Muscle of leg (tissue), 16 donors: ENCODE measurements at places on chromosomes 5 and 9.

GRCh38 chr9:137031904-137032640 is at the start of gene FUT7:
TSS of gene FUT7 (minus strand) at chr9:137032088. CDS start at chr9:137031991, 97 bp downstream.
- DNase-seq, result no peak

- no peak for DNase-seq
Observed at GRCh38 chr5:144247131-144247530, 76.5 kb downstream of the KCTD16 start.

GRCh38 chr9:116345817-116346216 is 192.2 kb downstream of the PAPPA start:
- DNase-seq, result peak; percentile 48

GRCh38 chr5:59517926-59518585 is 375.5 kb downstream of the PDE4D start:
- DNase-seq, result peak; percentile 48

- DNase-seq, result peak; percentile 53
Observed at GRCh38 chr5:40834391-40834848, 602 bp downstream of the RPL37 start.

DNA sequence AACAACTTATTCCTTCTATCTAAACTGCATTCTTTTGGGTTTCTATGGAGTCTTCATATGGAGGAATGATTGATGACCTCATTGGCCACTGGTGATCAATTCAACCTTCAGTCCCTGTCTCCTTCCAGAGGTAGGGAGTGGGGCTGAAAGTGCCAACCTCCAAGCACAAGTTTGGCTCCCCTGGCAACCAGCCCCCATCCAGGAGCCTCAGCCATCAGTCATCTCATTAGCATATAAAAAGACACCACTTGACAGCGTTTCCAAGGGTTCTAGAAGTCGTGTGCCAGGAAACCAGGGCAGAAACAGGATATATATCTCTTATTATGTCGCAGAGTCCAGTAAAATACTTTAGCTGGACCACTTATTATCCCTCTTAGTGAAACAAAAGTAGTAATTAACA is 9.8 kb downstream of the SLC31A2 start:
- no peak for DNase-seq

GRCh38 chr5:15776346-15776745 is 276.4 kb downstream of the FBXL7 start:
- no peak for DNase-seq

DNA sequence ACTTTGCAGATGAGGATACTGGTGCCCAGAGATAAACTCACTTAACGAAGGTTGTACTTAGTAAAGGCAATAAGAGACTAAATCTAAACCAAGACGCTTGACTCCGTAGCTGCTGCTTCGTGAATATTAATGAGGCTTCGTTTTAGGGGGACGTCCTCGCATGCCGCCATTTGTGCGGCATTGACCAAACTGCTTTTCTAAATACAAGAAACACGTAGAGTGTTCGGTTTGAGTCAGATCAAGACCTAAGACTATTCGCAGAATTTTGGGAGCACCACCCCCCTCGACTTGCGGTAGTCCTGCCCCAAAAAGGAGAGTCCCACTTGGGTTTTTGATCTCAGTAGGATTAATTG is 1.1 kb downstream of the NPM1 start:
- no peak for DNase-seq

DNA sequence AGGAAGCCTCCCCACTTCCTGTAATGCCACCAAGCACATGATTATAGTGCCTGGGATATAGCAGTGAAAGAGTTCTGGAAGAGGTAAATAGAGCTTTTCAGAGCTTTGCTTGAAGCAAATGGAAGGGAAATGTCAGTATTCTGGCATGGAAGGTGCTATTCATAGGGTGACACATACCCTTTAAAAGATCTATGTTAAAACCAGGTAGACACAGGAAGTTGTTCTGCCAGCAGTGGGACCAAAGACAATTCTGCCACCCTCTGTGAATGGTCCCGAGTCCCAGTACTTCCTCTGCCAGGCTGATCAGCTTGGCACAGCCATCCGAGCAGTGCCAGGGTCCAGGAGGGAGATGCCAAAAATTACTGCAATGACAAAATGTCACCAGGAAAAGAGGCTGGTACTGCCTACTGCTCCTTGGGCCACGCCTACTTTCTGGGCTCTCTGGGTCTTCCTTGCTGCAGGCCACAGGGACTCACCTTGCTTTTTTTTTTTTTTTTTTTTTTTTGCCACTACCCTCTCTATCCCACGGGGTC is 26.7 kb downstream of the GARNL3 start:
- DNase-seq, result no peak

- no peak for DNase-seq
Observed at GRCh38 chr9:758146-758545, 83.4 kb upstream of the DMRT1 start.

DNA sequence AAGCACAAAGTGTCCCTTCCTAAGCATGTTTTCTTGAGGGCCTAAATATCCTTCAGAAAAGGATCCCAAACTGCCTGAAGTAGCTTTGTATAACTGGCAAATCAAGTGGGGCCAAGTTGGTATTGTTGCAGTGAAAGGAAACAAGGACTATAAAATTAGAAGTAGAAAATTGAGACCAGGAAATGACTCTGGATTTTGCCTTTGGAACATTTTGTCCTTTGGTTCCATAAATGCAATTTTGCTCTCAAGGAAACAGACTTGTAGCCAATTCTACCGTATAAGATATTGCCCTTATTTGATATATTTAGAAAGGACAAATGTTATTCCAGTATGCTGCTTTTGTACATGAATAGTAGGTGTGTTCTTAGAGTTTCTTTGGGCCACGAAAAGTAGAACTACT is 34.4 kb downstream of the RABGAP1 start:
- no peak for DNase-seq

DNA sequence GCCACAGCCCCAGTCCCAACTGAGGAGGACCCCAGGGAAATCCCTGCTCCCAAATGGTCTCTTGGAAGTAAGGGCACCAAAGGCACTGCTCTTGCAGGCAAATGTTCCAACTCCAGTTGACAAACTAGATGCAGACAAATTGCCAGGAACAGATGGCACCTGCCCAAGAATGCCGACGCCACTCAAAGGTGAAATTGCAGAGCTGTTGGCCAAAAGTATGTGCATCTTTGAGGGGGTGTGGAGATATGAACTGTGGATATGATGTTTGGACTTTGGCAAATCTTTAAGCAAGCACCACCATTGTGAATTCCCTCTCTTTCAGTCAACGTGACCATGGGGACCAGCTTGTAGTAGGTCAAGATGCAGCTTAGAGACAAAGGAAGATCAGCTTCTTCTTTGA is 12.0 kb upstream of the CPLX2 start:
- no peak for DNase-seq

DNA sequence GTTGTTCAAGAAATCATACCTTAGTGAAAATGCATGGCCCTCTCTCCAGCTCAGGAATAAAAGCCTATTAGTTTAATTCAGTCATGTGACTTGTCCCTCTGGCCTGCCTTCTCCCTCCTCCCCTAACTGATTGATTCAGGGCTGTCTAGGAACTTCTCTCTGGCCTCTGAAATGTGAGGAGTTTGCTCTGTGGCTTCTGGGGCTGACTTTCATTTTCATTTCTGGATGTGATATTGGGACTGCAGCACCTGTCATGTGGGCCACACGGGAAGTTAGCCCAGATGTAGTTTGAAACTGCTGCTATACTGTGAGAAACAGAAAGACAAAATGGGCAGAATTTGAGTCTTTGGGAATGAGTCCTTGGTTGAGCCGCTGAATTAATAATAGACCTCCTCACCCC is 44.8 kb downstream of the PARP8 start:
- peak; percentile 59 for DNase-seq

GRCh38 chr9:20945269-20945668 is 86.2 kb downstream of the HACD4 start:
- DNase-seq, result no peak

DNA sequence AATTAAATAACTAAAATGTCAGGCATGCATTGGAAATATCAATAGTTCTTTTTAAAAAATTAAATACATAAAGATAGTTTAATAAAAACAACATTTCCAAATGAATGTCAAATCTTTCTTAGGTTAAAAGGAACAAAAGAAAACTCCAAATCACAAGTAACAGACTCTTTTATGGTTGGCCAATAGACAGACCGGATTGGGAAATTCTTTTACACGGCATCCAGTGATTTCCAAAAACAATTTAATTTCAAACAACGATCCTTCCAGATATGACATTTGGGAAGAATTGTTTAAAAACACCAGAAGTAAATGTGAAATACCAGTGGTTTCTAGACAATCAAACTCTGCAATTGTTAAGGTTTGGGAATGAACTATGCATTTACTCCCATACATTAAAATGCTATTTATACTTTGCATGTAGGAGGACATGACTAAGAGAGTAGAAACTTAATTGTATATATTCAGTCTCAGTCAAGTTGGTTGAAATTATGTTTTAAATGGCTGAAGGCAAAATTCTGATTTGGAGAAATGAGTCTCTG is 32.8 kb downstream of the ZNF474 start:
- DNase-seq, result no peak

GRCh38 chr9:92911511-92912475 is 34.0 kb upstream of the ZNF484 start:
- peak; percentile 54 for DNase-seq

GRCh38 chr5:139459451-139459934 is 3.0 kb downstream of the ECSCR start:
- peak; percentile 24 for DNase-seq

GRCh38 chr9:5621327-5621726 is 7.6 kb upstream of the RIC1 start:
- no peak for DNase-seq

- DNase-seq, result no peak
Observed at GRCh38 chr9:5416953-5417352, 20.8 kb downstream of the PLGRKT start.

- no peak for DNase-seq
Observed at GRCh38 chr9:112056996-112057395, 118.1 kb downstream of the SUSD1 start.

DNA sequence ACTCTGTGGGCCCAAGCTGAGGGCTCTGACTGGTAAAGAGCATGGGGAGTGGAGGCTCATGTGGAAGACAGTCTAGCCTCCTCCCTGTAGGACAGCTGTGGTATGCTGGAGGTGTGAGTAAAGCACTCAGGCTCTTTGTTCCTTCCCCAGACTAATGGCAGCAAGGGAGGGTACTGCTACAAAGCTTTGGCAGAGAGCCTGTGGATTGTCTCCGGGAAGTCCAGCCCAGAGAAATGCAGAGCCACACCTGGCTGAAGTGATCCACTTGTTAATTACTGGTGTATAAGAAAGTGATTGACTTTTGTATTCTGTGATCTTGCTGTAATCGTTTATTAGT is 161.7 kb downstream of the OXCT1 start:
- no peak for DNase-seq

DNA sequence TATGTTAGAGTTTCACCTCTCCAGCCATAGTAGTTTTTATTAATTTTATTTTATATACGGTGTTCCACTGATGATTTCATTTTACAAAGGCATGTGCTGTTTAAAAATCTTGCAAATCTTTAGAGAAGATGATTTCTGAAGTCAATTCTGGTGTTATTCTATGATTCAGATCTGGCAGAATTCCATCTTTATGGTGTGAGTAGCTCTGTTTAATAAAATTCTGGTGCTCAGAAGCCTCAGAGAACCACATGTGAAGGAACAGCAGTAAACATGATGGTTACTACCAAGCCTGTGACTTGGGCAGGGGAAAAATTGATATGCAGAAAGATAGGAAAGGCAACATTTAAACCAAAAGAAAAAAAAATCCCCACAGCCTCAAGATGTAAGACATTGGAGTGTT is 299.7 kb downstream of the NPR3 start:
- DNase-seq, result no peak

DNA sequence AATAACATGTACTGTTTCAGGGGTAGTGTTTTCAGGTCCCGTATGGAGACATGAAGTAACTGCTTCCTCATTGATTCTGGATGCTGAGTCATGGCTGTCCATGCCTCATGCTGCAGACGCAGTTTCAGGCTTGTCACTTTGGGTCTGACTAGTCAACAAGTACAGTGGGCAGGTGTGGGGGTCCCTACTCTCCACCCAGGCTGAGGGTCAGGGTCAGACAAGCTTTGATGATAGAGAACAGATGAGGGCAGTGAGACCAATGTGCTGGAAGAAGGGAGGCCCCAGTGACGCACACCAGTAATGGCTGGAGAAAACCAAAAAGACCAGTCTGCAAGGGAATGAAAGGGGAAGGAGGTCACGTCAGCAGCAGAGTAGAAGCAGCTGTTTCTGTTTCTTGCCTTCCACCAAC is 80.0 kb upstream of the NFIL3 start:
- no peak for DNase-seq

- DNase-seq, result peak; percentile 15
Observed at GRCh38 chr9:2923766-2924379, 80.0 kb upstream of the PUM3 start.

GRCh38 chr9:109590966-109591365 is 92.9 kb upstream of the PTPN3 start:
- DNase-seq, result peak; percentile 25

DNA sequence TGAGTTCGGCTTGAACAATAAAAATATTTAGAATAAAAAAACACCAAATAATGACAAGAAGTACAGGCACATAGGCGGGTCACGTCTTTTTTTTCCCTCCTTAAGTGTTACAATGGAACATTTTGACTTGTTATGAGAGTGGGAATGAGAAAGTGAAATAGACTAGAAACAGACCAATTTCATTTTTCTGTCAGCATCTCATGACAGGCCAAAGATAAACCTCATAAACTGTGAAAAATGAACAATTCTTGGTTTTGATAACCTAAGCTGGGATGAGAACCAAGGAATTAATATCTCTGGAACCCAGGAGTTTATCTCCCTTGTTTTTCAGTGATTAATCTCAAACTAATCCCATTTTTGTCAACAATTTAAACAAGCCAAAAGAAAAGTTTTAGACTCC is 299.5 kb downstream of the SLIT3 start:
- DNase-seq, result no peak

DNA sequence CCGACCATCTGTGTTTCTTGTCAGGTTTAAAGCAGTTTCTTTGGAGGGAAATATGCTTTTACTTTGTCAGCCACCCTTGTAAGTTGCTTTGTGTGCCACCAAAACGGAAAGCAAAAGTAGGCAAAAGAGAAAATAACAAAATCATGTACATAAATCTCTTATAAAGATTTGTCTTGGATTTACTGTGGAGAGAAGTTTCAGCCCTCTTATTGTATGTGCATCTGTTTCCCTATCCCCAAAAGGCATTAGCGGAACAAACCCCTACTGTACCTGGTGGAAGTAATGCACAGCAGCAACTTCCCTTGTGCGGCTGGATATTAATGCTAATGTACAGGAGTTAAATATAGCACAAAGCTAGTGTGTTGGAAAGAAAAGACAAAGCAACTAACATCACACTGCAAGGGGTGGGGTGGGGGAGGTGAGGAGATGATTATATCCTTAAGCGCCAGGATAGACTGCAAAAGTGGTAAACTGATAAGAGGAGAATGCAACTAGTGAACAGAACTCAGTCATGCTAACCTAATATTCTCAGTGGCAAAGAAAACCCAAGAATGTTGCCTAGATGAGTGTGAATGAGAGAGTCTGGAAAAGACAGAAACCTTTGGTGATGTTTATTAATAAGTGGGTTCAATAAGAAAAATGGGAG is 396.5 kb upstream of the MEF2C start:
- no peak for DNase-seq

GRCh38 chr9:18910435-18910834 is 122.6 kb downstream of the SAXO1 start:
- DNase-seq, result no peak
